A549 treated with GW870086 at 1 μM for 4 hours (cell line): ENCODE measurements at places on chromosomes 4 and X. TPM values are rescaled to one million over a fixed set of nuclear protein-coding genes. Genes with fewer than 3 reads are reported as not detected.

Gene NLRP2B
- total RNA-seq, result not detected in 5 replicates

Gene AKAP4
- not detected in 5 replicates for total RNA-seq

Gene PRSS12
- total RNA-seq, result 0.23 to 0.70 TPM (median 0.32 TPM) in 5 replicates

Gene ATP1B4
- 0.03 TPM in 1 of 5 replicates, not detected in the others for total RNA-seq

Gene ZMYM3
- 10.1 to 13.6 TPM (median 12.1 TPM) in 5 replicates for total RNA-seq

Gene ERAS
- 0.20 TPM in 1 of 5 replicates, not detected in the others for total RNA-seq

Gene MAN2B2
- 8.1 to 10.5 TPM (median 9.4 TPM) in 5 replicates for total RNA-seq

Gene ARSJ
- 4.8 to 7.2 TPM (median 6.1 TPM) in 5 replicates for total RNA-seq

Gene MAGEA6
- 10.6 to 13.7 TPM (median 12.4 TPM) in 5 replicates for total RNA-seq

Gene GBA3
- not detected in 5 replicates for total RNA-seq
